ENCODE measurements at places on chromosomes 6 and 20. TPM values are rescaled to one million over a fixed set of nuclear protein-coding genes. Genes with fewer than 3 reads are reported as not detected.

DNA sequence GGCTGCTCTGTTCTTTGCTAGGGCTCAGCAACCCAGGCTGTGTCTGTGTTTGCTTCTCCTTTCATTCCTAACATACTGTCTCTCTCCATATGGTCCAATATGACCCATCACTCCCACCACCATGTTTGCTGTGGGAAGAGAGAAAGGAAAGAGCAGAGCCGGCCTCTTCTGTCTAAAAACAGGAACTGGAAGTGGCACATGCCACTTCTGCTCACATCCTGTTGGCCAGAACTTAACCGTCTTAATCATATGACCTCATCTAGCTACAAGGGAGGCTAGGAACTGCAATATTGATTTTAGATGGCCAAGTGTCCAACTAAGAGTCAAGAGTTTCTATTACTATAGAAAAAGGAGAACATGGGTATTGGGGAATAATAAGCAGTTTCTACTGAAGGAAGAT is 212.5 kb upstream of the CHD6 start:
- no peak overlapping the region for H3K27ac ChIP-seq
- H3K27me3 ChIP-seq, result no peaks in the 10 kb centered on the region
- no peaks in the 10 kb centered on the region for H3K36me3 ChIP-seq
- no peak overlapping the region for H3K4me3 ChIP-seq

GRCh38 chr6:44257025-44257752 is at the start of gene SLC35B2:
Gene SLC35B2 (minus strand): TSS chr6:44257528. CDS start chr6:44257410, 118 bp downstream.
- H3K4me1 ChIP-seq, result no peaks in the 10 kb centered on the region
- peak within 1 kb of the TSS; percentile 97 for H3K27ac ChIP-seq
- H3K36me3 ChIP-seq, result peaks cover 22% of the 10 kb centered on the region
- peak within 1 kb of the TSS; percentile 94 for H3K4me3 ChIP-seq
- H3K27me3 ChIP-seq, result no peaks in the 10 kb centered on the region

The LKAAEAR1 gene
- not detected for total RNA-seq

The SAMD10 gene
- total RNA-seq, result 2.8 TPM

The ECI2 gene
- 60.4 TPM for total RNA-seq

DNA sequence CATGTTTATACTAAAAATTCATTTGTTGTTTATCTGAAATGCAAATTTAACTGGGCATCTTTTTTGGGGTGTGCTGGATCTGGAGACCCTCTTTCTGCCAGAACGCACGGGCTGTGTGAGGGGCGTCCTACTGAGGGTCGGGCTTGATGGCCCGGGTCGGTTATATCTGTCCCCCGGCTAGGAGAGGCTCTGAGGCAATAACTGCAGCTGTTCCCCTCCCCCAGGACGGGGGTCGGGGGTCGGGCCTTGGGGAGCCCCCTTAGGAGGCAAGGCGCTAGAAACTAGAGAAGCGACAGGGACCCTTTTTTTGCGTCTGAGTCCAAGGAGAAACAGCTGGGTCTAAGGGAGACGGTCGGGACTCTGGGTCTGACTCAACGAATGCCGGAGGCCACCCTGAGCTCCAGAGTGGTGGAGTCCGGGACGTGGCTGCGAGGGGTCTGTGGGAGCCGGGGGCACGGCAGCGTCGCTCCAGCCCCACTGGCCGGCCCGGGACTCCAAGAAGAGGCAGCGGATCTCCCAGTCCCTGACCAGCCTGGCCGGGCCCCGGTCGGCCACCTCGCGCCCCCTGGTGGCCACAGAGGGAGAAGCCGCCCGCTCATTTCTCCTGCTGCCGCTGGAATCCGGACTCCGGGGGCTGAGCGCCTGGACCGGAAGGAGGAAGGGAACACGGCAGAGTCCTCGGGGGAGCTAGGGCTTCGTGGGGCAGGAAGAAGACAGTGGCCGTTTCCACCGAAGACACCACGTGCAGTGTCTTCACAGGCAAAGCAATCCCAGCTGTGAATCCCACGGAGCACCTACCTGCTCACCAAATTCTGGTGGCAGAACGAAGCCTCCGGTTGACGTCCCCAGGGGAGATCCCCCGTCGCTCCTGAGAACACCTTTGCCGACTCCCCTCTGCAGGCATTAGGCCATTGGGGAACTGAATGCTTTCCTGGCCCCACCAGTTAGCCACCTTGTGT is 24.0 kb upstream of the SCML4 start:
- no peaks in the 10 kb centered on the region for H3K36me3 ChIP-seq
- no peak overlapping the region for H3K27ac ChIP-seq
- peaks cover 10% of the 10 kb centered on the region for H3K27me3 ChIP-seq
- peak; percentile 91 for DNase-seq
- no peaks in the 10 kb centered on the region for H3K4me1 ChIP-seq
- H3K4me3 ChIP-seq, result peak overlapping the region; percentile 69

DNA sequence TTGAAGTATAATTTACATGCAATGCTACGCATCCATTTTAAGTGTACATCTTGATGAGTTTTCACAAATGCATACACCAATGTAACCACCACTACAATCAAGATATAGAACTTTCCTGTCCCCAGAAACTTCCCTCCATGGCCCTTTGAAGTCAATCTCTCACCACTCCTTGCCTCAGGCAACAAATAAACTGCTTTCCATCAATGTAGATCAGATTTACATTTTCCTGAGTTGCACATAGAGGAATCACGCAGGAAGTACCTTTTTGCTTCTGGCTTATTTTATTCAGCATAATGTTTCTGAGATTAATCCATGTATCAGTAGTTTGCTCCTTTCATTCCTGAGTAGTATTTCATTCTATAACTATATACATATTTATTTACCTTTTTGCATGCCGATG is 59.6 kb upstream of the NNAT start:
- no peak overlapping the region for H3K4me3 ChIP-seq
- no peaks in the 10 kb centered on the region for H3K4me1 ChIP-seq
- DNase-seq, result no peak
- H3K27me3 ChIP-seq, result no peaks in the 10 kb centered on the region
